ENCODE measurements at places on chromosomes 13 and 19. TPM values are rescaled to one million over a fixed set of nuclear protein-coding genes. Genes with fewer than 3 reads are reported as not detected.

Gene ZNF808
- 21.2 TPM for total RNA-seq

Gene ATXN8OS
- total RNA-seq, result not detected

DNA sequence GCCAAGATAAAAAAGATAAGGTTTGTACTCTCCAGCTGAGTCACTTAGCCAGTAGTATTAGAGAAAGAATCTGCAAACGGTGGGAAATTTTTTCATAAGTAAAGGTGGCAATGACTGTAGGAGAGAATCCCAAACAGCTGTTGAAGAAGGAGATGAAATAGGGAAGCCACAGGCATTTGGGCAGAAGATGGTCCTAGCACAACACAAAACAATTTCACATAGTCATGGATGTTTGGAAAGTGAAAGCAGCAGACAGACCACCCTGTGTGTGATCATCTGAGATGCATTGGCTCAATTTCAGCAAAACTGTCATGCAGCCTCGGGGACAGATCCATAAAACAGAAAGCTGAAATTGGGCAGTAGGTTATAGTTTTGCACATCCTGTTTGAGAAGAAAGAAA is 2832.4 kb downstream of the PCDH9 start:
- no peak overlapping the region for H3K27ac ChIP-seq
- H3K27me3 ChIP-seq, result no peaks in the 10 kb centered on the region
- DNase-seq, result no peak
- H3K4me3 ChIP-seq, result no peak overlapping the region
- H3K36me3 ChIP-seq, result no peaks in the 10 kb centered on the region

DNA sequence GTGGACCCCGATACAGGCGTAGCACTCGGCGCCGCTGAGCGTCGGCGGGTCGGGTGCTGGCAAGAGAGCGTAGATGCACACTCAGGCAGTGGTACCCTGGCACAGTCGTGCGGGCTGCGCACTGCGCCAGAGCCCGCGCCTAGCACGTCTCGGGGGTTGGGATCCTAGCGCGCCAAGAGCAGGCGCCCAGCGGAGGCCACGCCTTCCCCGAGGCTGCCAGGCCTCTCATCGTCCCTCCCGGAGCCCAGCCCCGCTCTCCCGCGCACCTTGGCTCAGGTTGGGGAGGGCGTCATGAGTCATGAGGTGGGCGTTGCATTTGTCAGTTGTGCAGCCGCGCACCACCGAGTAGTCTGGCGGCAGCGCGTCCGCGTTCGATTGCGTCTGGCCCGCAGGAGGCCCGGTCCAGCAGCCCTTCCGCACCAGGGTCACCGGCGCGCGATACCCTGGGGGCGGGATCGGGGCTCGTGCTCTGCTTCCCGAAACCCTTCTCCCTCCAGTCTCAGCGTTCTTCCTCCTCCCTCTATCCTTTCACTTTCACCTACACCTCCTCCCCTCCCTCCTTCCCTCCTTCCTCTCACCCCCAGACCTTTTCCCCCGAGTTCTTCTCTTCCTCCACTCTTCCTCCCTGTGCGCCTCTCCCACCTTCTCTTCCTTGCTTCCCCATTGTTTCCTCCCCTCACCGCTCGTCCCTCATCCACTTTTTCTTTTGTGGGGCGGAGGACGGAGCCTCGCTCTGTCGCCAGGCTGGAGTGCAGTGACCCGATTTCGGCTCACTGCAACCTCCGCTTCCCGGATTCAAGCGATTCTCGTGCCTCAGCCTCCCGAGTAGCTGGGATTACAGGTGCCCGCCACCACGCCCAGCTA is 3.5 kb downstream of the LYPD5 start:
- DNase-seq, result peak; percentile 77
- H3K4me3 ChIP-seq, result peak overlapping the region; percentile 82
- H3K27me3 ChIP-seq, result peaks cover 18% of the 10 kb centered on the region

- H3K27ac ChIP-seq, result no peak overlapping the region
- DNase-seq, result no peak
- peaks cover 7% of the 10 kb centered on the region for H3K27me3 ChIP-seq
- no peaks in the 10 kb centered on the region for H3K4me1 ChIP-seq
- H3K4me3 ChIP-seq, result no peak overlapping the region
Observed at GRCh38 chr13:29436291-29436690, 159.2 kb downstream of the SLC7A1 start.

- H3K4me1 ChIP-seq, result peaks cover 23% of the 10 kb centered on the region
- peak; percentile 51 for DNase-seq
- H3K27me3 ChIP-seq, result peaks cover 27% of the 10 kb centered on the region
- no peak overlapping the region for H3K4me3 ChIP-seq
- no peaks in the 10 kb centered on the region for H3K36me3 ChIP-seq
Observed at GRCh38 chr19:51546107-51546649, 14.7 kb upstream of the SIGLEC6 start.

GRCh38 chr13:108533842-108534241 is 95.6 kb upstream of the MYO16 start:
- H3K27me3 ChIP-seq, result no peaks in the 10 kb centered on the region
- H3K27ac ChIP-seq, result no peak overlapping the region
- H3K4me3 ChIP-seq, result no peak overlapping the region
- H3K4me1 ChIP-seq, result no peaks in the 10 kb centered on the region
- DNase-seq, result no peak
- H3K36me3 ChIP-seq, result no peaks in the 10 kb centered on the region

DNA sequence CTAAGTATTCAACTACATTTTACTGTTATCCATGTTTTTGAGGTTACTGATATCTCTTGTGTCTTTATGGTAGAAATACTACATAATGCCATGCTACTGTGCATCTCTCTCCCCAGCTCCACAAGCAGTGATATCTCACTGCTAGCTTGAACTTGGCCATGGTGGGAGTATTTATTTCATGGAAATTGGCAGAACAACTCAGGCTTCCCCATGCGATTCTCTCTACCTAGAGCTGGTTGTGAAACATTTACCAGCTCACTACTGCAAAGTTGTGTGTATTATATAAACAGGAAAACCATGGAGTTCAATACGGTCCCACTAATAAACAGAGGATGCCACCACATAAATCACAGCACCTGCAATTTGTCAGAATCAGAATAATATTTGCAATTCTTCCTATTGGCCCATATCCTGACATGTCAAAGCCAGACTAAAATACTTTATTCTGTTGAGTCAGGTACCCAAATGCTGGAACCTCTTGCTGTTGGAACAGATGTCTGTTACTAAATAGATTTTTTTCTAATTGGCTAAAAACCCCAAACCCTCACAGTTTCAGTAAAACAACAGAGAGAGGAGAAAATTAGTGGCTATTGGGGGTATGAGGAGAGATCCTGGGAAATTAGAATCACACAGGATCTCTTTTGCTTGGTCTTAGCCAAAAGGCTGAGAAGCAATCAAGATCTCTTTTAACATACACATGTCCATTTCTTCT is 91.4 kb upstream of the SLC10A2 start:
- H3K27ac ChIP-seq, result no peak overlapping the region
- no peaks in the 10 kb centered on the region for H3K27me3 ChIP-seq
- H3K4me3 ChIP-seq, result no peak overlapping the region
- DNase-seq, result no peak
- H3K4me1 ChIP-seq, result no peaks in the 10 kb centered on the region

Gene FCER2
- not detected for total RNA-seq

Gene BCAM
- total RNA-seq, result not detected

Gene ZNF415
- total RNA-seq, result 0.78 TPM

DNA sequence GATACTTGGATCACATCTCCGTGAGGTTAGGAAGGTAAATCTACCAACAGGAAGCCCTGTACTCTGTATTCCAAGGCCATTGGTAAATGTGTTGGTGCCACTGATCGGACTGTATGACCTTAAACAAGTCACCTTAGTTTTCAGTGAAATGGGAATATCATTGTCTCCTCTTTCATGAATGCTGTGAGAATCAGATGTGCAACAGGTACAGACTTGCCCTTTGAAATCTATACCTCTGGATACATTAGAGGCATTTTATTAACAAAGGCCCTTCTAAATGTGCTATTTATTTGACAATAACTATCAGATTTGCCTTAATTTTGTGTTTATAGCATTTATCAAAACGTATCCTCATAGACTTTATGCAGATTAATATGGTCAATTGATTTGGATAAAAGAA is 11.0 kb downstream of the NHLRC3 start:
- H3K27ac ChIP-seq, result no peak overlapping the region
- H3K27me3 ChIP-seq, result no peaks in the 10 kb centered on the region
- peaks cover 5% of the 10 kb centered on the region for H3K4me1 ChIP-seq
- no peak overlapping the region for H3K4me3 ChIP-seq
- no peak for DNase-seq

- H3K4me3 ChIP-seq, result no peak overlapping the region
- H3K27ac ChIP-seq, result no peak overlapping the region
- no peaks in the 10 kb centered on the region for H3K27me3 ChIP-seq
- peaks cover 17% of the 10 kb centered on the region for H3K4me1 ChIP-seq
Observed at GRCh38 chr19:19559931-19560330, 21.9 kb downstream of the CILP2 start.

DNA sequence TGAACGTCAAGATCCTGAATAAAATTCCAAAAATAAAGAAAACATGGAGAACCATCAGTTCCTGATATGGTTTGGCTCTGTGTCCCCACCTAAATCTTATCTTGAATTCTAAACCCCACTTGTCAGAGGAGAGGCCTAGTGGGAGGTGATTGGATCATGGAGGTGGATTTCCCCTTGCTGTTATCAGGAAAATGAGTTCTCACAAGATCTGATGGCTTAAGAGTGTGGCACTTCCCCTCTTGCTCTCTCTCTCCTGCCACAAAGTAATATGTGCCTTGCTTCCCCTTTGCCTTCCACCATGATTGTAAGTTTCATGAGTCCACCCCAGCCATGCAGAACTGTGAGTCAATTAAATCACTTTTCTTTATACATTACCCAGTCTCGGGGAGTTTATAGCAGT is 827.4 kb downstream of the GPC5 start:
- H3K27me3 ChIP-seq, result no peaks in the 10 kb centered on the region
- no peaks in the 10 kb centered on the region for H3K4me1 ChIP-seq
- H3K4me3 ChIP-seq, result no peak overlapping the region
- H3K36me3 ChIP-seq, result no peaks in the 10 kb centered on the region
- no peak for DNase-seq

Gene FLT1
- total RNA-seq, result 46.3 TPM

DNA sequence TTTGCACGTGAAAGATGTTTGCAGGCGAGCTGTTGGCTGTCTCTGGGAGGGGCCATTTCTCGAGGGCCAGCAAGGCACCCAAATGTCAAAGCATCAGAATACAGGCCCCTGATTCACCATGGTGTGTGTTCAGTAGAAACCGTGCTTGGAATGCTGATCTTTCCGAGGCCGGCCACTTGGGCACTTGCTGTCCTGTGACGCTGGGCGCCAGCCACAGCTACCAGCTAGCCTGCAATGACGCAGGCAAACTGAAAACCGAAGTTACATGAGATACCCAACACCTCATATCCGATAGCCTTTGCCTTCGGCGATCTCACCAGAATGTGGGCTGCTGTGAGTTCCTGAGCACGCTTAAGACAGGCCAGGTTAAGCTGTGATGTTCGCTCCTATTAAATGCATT is 12.0 kb downstream of the THOP1 start:
- H3K36me3 ChIP-seq, result peaks cover 31% of the 10 kb centered on the region
- no peaks in the 10 kb centered on the region for H3K4me1 ChIP-seq
- no peak overlapping the region for H3K4me3 ChIP-seq
- H3K27ac ChIP-seq, result no peak overlapping the region
- DNase-seq, result no peak

GRCh38 chr13:38648912-38649311 is 38.0 kb upstream of the FREM2 start:
- H3K4me3 ChIP-seq, result no peak overlapping the region
- no peak overlapping the region for H3K27ac ChIP-seq
- no peaks in the 10 kb centered on the region for H3K36me3 ChIP-seq
- H3K4me1 ChIP-seq, result no peaks in the 10 kb centered on the region
- H3K27me3 ChIP-seq, result peaks cover 2% of the 10 kb centered on the region

- peak overlapping the region; percentile 99 for H3K4me3 ChIP-seq
- H3K36me3 ChIP-seq, result peaks cover 41% of the 10 kb centered on the region
- peak overlapping the region; percentile 67 for H3K27ac ChIP-seq
Observed at GRCh38 chr13:114126789-114127472, 5.5 kb downstream of the RASA3 start.

Gene KCNN4
- total RNA-seq, result 165 TPM

DNA sequence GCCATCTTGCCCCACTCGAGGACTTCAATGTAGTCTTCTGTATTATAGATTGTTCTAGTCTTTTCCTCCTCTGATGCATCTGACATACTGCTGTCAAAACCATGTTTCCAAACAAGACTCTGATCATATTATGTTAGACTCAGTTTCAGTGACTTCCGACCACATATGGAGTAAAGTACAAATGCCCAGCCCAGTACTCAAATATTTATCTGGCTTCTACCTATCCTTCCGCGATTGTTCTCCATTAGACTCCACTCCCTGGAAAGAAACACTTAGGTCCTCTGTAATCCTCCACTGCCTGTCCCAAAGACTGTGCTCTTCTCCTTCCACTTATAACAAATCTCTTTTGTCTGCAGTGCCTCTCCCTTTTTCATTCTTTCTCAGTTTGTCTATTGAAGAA is 439.5 kb downstream of the EFNB2 start:
- no peaks in the 10 kb centered on the region for H3K36me3 ChIP-seq
- no peaks in the 10 kb centered on the region for H3K4me1 ChIP-seq
- DNase-seq, result no peak
- H3K27me3 ChIP-seq, result no peaks in the 10 kb centered on the region
